ENCODE measurements at places on chromosomes 4 and X.

GRCh38 chr4:185915271-185915670 is 103.3 kb upstream of the SORBS2 start:
- DNase-seq = no peak

DNA sequence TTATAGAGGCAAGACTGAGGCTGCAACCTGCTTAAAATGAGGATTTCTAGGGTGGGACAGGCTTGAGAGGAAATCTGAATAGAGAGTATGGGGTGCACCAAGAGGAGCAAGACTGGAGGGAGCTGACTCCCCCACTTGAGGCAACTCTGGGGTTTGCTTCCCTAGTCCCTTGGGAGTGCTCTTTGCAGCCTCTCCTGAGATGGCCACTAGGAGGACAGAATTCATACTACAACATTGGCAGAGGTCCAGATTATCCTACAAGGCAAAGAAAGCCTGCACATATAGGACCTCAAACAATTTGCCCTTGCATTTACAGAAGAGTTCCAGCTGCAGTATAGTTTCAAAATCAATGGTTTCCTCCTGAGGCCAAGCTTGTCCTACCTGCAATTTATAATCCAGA is 830.9 kb downstream of the TECRL start:
- DNase-seq = no peak

DNA sequence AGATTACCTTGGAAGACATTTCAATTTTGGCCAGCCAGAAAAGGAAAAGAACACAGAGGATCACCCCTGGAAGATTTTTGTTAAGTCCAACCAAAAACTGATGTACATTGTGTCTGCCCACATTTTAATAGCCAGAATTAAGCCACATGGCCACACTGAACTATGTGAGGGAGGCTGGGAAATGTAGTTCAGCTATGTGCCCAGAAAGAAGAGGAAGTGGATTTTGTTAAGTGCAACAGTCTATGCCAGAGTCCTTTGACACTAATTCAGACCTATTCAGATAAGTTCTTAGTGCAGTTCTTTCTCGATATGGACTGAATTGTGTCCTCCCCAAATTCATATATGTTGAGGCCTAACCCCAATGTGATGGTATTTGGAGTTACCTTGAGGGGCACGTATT is 18.4 kb downstream of the PRPS1 start:
- no peak for DNase-seq

DNA sequence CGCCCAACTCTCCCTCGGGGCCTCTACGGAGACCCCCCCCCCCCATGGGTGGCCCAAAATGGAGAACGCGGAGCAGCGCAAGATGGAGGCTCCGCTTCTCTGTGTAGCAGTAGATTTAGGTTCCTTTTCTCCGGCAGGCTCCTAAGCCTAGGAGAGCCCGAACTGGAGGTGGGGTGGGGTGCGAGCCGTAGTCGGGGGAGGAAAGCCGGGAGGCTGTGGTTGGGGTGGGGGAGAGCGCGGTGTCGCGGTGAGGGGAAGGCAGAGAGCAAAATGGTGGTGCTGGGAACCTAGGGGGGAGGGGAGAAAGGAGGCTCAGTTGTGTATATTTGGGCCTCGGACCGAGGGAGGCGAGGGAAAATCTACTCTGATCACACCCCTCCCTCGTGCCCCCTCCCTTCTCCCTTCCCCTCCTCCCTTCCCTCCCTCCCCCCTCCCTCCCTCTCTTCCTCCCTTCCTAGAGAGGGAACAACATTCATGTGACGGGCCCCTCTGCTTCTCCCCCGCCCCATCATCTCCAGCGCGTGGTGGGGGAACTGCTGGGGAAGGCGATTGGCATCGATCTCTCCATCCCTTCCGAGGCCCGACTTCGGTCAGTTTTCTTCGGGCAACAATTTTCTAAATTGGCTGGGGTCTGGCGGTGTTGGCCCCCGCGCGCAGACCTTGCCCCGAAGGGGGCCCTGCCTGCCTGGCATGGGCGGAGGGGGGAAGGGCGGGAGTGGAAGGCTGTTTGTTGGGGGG is at the start of gene STAG2:
STAG2 (plus strand) TSS at position 439 of the 738 bp plus-strand sequence. CDS start 60,922 bp downstream, outside the sequence.
- DNase-seq = peak; percentile 83

- DNase-seq = no peak
Observed at GRCh38 chrX:123610915-123611314, 121.9 kb downstream of the THOC2 start.

GRCh38 chr4:139443661-139444060 is 10.3 kb upstream of the RAB33B start:
- no peak for DNase-seq

- DNase-seq = no peak
Observed at GRCh38 chrX:48827654-48827968, 1.3 kb downstream of the ERAS start.

GRCh38 chr4:7168106-7168505 is 24.2 kb upstream of the SORCS2 start:
- no peak for DNase-seq

DNA sequence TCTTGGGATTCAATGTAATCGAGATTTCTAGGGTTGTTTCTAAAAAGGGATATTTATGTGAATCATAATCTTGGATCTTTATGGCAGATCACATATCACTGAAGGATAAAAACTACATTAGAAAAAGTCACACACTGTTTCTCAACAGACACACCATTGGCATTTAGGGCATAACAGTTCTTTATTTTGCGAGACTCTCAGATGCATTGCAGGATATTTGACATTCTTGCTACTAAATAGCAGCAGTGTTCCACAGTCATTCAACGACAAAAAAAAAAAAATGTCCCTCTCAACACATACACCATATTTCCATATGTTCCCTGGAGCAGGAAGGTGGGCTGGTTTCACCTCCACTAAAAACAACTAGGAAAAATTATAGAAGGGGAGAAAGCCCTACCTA is 243.4 kb upstream of the PCDH18 start:
- no peak for DNase-seq

DNA sequence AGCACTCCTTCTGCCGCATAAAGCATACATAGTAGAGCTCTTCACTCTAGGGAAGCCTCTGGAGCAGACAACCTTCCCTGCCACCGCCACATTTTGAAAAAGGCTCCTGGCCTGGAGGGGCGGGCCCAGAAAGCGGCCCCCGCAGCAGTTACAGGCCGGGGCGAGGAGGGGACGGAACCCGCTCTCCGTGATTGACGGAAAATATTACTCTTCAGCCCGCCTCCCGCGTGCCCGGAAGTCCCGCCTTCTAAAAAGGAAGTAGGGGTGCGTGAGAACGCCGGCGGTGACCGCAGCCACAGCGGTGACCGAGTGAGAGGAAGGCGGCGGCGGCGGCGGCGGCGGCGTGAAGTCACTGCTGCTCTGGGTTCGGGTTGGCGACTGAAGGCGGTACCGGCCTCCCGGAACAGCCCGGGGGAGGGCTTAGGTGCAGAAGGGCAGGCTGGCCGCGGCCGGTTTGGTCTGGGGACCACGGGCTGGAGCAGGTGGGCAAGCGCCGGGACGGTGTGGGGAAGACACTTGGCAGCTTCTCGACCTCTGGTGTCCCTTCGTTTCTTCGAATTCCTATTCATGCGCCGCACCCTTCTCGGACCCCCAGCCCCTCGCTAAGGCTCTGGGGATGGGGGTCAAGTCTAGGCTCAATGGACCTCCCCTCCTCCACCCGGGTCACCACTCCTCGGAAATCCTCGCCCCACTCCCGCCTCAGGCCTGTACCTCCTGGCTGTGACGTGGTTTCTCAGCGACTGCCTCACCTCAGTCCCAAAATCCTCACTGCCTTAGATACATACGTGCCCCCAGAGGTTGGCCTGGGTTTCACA is at the start of gene HCCS:
HCCS (plus strand) TSS at position 296 of the 815 bp plus-strand sequence. CDS start 729 bp downstream, outside the sequence.
- peak; percentile 89 for DNase-seq

- no peak for DNase-seq
Observed at GRCh38 chrX:104329731-104330130, 75.0 kb upstream of the ESX1 start.

DNA sequence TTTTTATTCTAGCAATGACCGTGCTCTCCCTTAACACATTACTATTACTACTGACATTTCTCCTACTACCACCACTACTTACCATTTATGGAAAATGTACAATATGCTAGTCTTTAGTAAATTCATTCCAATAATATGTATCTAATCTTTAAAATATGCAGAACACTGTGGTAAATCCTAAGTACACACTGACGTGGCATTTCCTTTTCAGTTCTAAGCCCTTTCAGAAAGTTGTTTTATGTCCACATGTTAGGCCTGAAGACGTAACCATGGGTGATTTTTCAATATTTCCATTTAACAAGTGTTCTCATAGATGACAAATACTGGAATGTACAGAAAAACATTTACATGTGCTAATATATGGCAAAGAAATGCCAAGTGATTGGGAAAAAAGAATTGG is 268.6 kb upstream of the SLIT2 start:
- DNase-seq = peak; percentile 29

GRCh38 chr4:86909546-86910295 is 17.5 kb upstream of the C4orf36 start:
- DNase-seq = no peak

DNA sequence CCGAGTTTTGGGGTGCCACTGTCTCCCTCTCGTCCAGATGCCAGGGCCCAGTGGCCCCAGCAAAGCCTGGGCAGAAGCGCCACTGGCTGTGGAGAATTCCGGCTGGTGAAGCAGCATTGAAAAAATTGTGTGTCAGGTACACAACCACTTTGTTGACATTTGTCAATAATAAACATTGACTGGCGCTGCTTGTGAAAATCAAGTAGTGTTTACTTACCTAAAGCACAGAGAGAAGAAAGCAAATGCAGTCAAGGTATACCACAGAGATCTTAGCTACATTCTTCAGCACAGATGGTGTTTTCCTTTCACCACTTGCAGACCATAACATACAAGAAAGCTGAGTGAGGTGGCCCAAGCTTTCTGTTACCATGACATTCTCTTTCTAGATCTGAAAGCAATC is 14.5 kb upstream of the SLC7A11 start:
- no peak for DNase-seq

GRCh38 chrX:129523079-129523911 is at the start of gene SMARCA1:
TSS of gene SMARCA1 (minus strand) at chrX:129523490. CDS start at chrX:129523370, 120 bp downstream.
- DNase-seq = peak; percentile 54

DNA sequence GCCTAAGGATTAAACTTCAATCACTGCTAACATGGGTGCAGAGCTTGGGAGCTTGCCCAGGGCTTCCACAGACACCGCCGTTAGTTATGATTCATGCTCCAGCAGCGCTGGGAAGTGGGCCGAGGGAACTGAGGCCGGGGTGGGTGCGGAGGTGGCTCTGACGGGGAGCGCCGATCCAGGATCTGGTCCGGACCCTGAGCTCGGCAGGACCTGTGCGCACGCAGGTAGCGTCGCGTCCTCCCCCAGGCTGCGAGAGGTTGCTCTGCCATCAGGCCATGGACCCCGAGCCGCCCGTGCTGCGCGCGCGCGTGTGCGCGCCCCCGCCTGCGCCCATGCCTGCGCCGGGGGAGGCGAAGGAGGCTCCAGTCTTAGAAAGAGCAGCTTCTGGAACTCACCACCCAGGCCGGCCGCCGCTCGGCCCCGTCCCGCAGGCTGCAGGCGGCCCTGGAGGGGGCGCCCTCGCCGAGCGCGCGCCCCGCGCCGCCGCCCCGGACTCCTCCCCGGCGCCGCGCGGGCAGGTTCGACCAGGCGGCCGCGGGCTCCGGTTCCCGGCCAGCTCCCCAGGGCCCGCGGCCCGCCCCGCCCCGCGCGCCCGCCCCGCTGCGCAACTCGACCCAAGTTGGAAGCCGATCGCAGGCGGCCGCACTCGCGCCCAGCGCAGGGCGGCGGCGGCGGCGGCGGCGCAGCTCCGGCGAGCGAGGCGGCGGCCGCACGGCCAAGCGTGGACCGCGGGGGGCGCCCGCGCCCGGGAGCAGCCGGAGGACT is 732 bp upstream of the ADRA2C start:
- peak; percentile 13 for DNase-seq

DNA sequence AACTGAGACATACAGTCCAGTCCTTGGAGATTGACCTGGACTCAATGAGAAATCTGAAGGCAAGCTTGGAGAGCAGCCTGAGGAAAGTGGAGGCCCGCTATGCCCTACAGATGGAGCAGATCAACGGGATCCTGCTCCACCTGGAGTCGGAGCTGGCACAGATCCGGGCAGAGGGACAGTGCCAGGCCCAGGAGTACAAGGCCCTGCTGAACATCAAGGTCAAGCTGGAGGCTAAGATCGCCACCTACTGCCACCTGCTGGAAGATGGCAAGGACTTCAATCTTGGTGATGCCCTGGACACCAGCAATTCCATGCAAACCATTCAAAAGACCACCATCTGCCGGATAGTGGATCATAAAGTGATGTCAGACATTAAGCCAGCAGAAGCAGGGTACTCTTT is 20.4 kb upstream of the FRMPD3 start:
- peak; percentile 21 for DNase-seq

DNA sequence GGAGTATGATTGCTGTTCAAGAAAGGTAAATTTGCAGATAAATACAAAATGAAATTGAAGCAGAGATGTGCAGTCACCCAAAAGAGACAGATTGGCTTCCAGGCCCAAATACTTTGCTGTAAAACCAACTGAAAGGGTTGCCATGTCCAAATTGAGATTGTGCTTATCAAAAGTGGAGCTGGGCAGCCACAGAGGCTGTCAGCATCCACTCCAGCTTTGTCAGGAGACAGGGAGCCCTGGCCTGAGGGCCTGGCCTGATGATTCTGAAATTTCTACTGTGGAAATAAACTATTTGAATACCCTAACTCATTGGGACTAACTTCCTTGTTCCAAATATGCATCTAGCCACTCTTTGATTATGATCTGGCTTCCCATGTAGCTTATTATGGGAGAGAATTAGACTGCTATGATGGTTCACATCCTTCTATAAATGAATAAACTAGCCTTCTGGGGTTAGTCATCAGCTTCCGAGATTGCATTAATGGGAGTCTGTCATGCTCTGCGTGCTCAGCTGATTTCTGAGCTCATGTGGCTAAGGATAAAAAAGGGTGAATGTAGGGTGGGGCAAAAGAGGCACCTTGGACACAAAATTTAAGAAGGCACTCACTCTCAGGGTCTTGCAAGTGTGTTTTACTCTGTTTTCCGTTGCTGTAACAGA is 48.2 kb downstream of the SLC34A2 start:
- peak; percentile 23 for DNase-seq

- no peak for DNase-seq
Observed at GRCh38 chr4:8539661-8540060, 40.5 kb upstream of the GPR78 start.

DNA sequence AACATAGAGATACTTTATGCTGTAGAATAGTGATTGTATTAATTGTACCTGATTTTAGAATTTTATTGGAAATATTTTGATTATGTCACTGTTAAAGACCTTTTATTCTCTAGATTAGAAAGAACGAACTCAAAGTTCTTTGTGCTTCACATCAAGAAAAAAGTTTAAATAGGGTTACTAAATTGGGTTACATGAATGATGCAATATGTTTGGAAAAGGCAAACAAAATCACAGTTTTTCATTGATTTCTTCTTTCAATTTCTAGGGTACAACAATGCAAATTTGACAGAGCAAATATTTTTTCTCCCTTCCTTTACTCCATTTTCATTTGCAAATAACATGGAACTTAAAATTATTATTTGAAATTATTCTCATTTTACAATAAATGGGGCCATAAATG is 24.0 kb upstream of the ANKRD50 start:
- no peak for DNase-seq

GRCh38 chr4:73613130-73613529 is 7.1 kb downstream of the RASSF6 start:
- DNase-seq = no peak

- DNase-seq = no peak
Observed at GRCh38 chr4:173493041-173493440, 37.0 kb downstream of the HAND2 start.
